ENCODE measurements at places on chromosomes 2 and 18. TPM values are rescaled to one million over a fixed set of nuclear protein-coding genes. Genes with fewer than 3 reads are reported as not detected.

HOXD13 gene
- 0.13 TPM for total RNA-seq

HMSD gene
- not detected for total RNA-seq

EFR3B gene
- 5.4 TPM for total RNA-seq

EVA1A gene
- total RNA-seq: 19.1 TPM

STARD6 gene
- total RNA-seq: 1.2 TPM

COL5A2 gene
- 717 TPM for total RNA-seq

CHRND gene
- total RNA-seq: not detected

ALPG gene
- total RNA-seq: not detected

TMEM169 gene
- total RNA-seq: 0.22 TPM

SYT4 gene
- total RNA-seq: not detected

UNC80 gene
- total RNA-seq: not detected

KIF1A gene
- total RNA-seq: under 0.01 TPM

C2orf76 gene
- total RNA-seq: 11.5 TPM

OR6B2 gene
- total RNA-seq: not detected

NAT8 gene
- total RNA-seq: not detected

LIPG gene
- 0.32 TPM for total RNA-seq

MGAT4A gene
- 1.2 TPM for total RNA-seq

STRADB gene
- 42.1 TPM for total RNA-seq

Data from articular chondrocyte of knee joint (primary cell).